ENCODE measurements at places on chromosomes 4 and X.

GRCh38 chr4:2261110-2261852 is 628 bp downstream of the MXD4 start:
- DNase-seq = no peak

DNA sequence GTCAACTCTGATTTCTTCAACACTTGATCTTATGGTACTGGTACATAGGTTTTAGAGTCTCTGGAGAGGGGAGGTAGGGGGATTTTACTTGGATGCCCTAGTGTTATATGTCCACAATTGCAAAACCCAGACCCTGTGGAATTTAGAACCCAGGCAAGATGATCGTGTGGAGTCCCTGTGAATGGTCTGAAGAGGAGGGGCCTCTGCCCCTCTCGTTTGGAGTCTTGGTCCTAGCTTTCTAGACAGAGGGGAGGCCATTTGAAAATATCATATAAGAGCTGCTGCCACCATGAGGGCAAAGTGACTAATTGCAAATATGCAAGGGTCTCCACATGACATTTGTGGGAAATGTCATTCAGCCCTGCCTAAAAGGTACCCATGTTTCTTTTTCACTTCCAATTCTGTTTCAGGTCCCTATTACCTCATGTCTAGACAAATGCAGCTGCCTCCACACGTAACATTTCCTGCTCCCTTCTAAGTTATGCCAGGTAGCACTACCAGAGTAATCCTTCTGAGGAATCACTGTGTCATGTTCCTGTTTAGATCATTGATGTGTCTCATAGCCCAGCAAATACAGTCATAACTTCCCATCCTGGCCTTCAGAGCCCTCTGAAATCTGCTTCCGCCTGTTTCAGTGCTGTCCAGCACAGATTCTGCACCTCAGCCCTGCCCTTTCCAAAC is 126.8 kb downstream of the KLHL8 start:
- peak; percentile 43 for DNase-seq

GRCh38 chr4:11252149-11252548 is 176.5 kb downstream of the HS3ST1 start:
- no peak for DNase-seq

GRCh38 chrX:133042260-133042659 is 54.6 kb downstream of the USP26 start:
- DNase-seq = no peak

DNA sequence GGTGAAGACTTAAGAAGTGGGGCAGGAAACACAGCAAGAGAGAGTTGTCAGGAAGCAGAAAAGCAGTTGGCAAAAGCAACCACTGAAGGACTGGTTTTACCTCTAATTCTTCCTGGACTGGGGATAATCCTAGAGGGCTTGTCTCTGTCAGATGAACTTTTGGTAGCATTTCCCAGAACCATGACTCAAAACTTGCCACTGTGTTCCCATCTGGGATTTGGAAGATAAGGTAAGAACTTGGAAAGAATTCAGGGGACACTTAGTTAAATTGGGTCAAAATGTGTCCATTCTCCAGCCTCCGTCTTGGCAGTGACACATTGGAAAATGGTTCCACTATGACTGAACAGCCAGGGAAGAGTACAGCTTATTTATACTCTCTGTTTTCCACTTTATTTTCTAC is 55.7 kb downstream of the CD38 start:
- no peak for DNase-seq

GRCh38 chrX:115642895-115643530 is 82.0 kb downstream of the PLS3 start:
- DNase-seq = peak; percentile 66

DNA sequence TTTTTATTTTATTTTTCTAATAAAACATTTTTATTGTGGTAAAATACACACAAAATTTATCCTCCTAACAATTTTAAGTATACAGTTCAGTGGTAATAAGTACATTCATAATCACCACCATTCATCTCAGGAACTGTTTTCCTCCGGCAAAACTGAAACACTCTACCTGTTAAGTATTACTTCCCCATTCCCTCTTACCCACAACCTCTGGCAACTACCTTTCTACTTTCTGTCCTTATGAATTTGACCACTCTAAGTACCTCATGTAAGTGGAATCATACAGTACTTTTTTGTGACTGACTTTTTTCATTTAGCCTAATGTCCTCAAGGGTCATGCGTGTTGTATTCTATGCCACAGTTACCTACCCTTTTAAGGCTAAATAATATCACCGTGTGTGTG is 21.1 kb upstream of the HSFX4 start:
- no peak for DNase-seq

DNA sequence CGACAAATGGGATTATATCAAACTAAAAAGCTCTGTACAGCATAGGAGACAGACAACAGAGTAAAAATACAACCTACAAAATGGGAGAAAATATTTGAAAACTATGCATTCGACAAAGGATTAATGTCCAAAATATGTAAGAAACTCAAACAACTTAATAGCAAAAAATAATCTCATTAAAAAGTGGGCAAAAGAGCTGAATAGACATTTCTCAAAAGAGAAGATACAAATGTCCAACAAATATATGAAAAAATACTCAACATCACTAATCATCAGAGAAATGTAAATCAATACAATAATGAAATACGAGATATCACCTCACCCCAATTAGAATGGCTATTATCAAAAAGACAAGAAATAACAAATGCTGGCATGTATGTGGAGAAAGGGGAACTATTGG is 272.9 kb downstream of the KLHL13 start:
- DNase-seq = no peak

GRCh38 chr4:147739239-147739823 is 7.4 kb downstream of the ARHGAP10 start:
- DNase-seq = peak; percentile 80
